ENCODE measurements at places on chromosomes 2 and 18. TPM values are rescaled to one million over a fixed set of nuclear protein-coding genes. Genes with fewer than 3 reads are reported as not detected.

DNA sequence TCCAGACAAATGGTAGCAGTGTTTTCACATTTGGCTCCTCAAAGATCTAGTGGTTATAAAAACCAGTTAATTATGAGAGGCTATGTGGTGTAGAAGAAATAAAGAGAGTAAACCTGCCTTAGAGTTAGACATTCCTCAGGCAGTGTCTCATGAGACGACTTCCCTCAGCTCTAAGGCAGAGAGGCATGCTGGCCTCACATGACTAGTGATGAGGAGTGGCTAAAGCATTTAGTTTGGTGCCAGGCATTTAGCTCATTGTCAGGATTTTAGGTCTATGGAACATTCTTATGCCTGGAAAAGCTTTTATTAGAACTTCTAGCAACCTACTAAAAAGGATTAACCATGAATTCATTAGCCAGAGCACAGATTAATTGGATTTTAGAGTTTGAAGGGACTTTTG is 90.3 kb downstream of the RPRM start:
- no peaks in the 10 kb centered on the region for H3K36me3 ChIP-seq
- no peak for DNase-seq
- no peaks in the 10 kb centered on the region for H3K27me3 ChIP-seq

DNA sequence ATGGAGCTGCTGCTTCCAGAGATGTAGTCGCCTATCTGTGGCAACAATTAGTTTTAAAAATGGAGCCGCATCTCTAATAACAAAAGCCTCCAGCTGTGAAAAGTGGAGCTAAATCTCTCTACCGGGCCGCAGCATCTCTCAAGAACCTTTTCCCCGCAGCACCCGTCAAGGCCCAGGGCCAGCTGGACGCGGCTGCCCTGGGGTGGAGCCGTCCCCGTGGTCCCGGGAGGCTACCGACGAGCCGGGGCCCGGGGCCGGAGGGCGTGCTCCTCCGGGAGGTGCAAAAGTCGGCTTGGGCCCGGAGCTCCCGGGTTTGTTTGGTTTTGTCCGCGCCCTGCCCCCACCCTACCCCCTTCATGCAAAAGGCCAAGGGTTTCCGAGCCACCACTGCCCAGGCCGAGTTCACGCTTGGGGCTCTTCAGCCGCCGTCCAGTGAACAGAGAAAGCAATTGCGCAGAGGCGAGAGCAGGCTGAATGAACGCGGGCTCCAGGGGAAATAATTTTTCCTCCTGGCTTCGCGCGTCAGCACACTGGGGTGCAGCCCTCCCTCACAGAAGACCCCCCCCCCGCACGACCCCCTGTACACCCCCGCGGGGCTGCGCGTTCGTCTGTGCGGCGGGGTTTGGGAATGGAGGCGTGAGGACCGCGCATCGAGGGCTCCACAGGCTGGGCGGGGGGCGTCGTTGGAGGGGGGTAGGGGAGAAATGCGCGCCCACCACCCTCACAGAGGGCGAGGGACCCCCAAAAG is 557 bp upstream of the GREB1L start:
- H3K27me3 ChIP-seq = no peaks in the 10 kb centered on the region
- no peaks in the 10 kb centered on the region for H3K4me1 ChIP-seq
- DNase-seq = peak; percentile 19

- no peak overlapping the region for H3K4me3 ChIP-seq
- H3K4me1 ChIP-seq = no peaks in the 10 kb centered on the region
- H3K27ac ChIP-seq = no peak overlapping the region
- H3K27me3 ChIP-seq = no peaks in the 10 kb centered on the region
These were observed 165.2 kb downstream of the SUCLG1 start for GRCh38 chr2:84293791-84294380.

The TGFA gene
- 0.56 TPM for total RNA-seq

The IL36A gene
- not detected for total RNA-seq

- H3K36me3 ChIP-seq = no peaks in the 10 kb centered on the region
- H3K4me3 ChIP-seq = peak overlapping the region; percentile 75
- no peak for DNase-seq
- peak overlapping the region; percentile 12 for H3K27ac ChIP-seq
- no peaks in the 10 kb centered on the region for H3K27me3 ChIP-seq
These were observed 2.7 kb downstream of the RSAD2 start for GRCh38 chr2:6880200-6880733.

DNA sequence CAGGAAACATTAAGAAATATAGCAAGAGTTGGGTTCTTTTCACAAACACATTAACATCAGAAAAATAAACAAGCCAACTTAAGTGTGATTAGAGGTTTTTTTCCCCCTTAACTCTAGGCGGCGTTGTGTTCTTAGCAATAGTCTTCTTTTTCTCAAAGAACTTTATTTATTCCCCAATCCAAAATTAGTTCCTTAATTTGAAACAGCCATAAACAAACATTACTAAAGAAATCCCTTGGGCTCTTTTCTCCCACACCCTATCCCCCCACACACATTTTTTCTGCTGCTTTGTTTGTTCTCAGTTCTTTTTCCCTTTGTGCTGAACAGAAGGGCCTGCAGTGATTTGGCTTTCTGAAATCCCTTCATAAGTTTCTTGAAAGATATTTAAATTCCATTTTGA is 13.2 kb upstream of the MYO1B start:
- no peaks in the 10 kb centered on the region for H3K4me1 ChIP-seq
- no peaks in the 10 kb centered on the region for H3K36me3 ChIP-seq
- no peak overlapping the region for H3K4me3 ChIP-seq
- H3K27ac ChIP-seq = peak overlapping the region; percentile 71
- no peaks in the 10 kb centered on the region for H3K27me3 ChIP-seq

DNA sequence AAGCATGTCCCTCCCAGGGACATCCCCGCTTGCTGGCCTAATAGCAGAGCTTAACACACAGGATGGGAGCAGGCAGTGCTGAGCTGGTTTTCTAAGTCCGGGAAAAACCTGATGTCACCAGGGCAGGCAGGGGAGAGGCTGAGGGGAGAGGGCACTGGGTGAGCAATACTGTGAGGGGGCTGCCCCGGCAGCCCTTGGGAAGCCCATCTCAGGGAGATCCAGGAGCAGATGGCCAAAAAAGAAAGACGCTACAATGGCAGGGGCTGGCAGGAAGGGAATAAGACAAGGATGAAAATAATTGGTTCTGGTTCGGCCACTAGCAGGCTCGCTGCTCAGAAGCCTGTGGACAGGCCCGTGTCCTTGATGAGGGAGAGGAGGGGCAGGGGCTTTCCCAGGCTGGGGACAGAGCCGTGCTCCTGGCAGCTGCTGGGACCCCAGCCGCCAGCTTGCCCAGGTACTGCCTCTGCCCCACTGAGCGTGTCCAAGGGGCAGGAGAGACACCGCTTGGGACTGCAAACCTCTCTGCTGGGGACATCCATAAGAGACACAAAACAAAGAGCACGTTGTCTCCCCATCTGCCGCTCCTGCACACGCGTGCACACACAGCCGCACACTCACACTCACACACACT is 30.2 kb downstream of the SMAD7 start:
- H3K4me1 ChIP-seq = peaks cover 23% of the 10 kb centered on the region
- no peak overlapping the region for H3K27ac ChIP-seq
- peaks cover 20% of the 10 kb centered on the region for H3K36me3 ChIP-seq
- no peaks in the 10 kb centered on the region for H3K27me3 ChIP-seq

DNA sequence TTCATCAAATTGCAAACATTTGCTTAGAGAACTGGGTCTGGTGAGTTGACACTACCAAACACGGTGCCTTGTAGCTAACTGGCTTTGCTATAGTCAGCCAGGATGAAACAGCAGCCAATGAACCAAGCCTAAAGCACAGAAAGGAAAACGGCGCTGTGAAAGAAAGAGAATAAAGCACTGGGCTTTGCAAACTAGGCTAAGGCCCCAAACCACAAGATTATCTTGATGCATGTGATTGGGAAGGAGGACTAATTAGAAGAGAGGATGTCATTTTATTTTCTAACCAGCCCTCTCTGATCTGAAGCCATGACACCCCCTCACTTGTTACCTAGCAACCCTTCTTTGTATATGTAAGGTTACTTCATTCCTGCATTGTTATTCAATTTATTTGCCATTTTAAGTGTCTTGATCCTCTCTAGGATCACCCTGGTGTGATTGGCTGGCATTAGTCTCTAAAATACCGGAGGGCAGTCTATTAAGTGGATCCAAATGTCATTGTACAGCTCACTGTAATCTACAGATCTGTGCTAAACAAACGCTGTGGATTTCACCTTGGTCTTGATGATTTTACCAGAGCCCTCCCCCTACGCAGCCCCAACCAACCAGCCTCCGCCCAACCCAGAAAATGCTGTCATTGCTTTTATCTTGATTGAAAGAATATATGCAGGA is 395.4 kb upstream of the ACVR2A start:
- no peak overlapping the region for H3K27ac ChIP-seq
- no peaks in the 10 kb centered on the region for H3K27me3 ChIP-seq
- no peak overlapping the region for H3K4me3 ChIP-seq
- DNase-seq = no peak

GRCh38 chr2:120293096-120294007 is 40.7 kb downstream of the RALB start:
- H3K36me3 ChIP-seq = peaks cover 80% of the 10 kb centered on the region
- H3K4me3 ChIP-seq = no peak overlapping the region
- H3K27ac ChIP-seq = no peak overlapping the region
- no peak for DNase-seq
- H3K27me3 ChIP-seq = no peaks in the 10 kb centered on the region

The CYS1 gene
- total RNA-seq = 2.0 TPM

The DNAJC5G gene
- total RNA-seq = 0.93 TPM

The STK11IP gene
- total RNA-seq = 13.4 TPM

- H3K4me1 ChIP-seq = no peaks in the 10 kb centered on the region
- no peak for DNase-seq
- no peak overlapping the region for H3K4me3 ChIP-seq
These were observed 63.3 kb upstream of the GALNT5 start for GRCh38 chr2:157194097-157194688.
